HAP-1 (cell line): ENCODE measurements at places on chromosomes 7 and 10.

GRCh38 chr10:119263951-119264617, 56.7 kb downstream of the GRK5 start:
- DNase-seq: no peak

DNA sequence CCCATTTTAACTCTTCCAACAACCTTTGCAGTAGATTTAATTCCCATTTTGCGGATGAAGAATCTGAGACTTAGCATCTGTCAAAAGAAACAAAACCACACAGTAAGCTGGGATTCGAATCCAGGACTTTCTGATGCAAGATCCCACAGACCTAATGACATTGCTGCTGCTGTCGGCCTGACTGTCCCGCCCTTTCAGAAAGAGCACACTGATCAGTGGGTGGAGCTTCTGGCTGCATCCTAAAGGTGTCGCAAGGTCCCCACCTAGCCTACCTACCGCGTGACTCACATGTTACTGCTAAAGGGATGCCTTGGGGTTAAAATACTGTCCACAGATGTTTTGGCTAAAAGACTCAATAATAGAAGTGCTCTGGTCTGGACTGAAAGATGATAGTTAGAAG, 134.7 kb downstream of the EMX2 start:
- DNase-seq: no peak

DNA sequence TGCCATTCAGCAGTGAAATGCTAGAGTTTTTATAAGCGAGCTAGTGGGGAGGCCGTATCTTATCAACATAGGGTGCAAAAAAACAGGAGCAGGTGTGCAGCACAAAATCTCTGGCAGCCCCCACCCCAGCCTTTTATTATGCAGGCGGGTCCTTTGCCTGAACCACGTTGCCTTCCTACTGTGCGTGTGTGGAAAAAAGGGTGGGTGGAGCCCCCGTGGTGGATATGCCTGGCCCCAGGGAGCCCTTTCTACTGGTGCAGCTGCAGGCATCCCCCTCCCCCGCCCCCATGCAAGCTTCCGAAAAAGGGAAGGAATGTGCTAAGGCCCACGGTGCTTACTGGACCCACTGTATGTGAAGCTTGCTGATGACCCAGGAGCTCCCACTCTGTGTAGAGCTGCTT, 175.9 kb downstream of the USP6NL start:
- DNase-seq: no peak

DNA sequence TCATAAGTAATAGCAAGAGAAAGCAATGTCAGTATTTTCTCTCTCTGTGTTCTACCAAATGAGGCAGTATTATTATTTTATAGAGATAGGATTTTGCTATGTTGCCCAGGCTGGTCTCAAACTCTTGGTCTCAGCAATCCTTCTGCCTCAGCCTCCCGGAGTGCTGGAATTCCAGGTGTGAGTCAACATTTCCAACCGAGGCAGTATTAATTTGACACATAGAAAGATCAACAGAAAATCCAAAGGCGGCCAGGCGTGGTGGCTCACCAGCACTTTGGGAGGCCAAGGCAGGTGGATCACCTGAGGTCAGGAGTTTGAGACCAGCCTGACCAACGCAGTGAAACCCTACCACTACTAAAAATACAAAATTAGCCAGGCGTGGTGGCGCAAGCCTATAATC, 71.8 kb downstream of the SMURF1 start:
- DNase-seq: no peak

DNA sequence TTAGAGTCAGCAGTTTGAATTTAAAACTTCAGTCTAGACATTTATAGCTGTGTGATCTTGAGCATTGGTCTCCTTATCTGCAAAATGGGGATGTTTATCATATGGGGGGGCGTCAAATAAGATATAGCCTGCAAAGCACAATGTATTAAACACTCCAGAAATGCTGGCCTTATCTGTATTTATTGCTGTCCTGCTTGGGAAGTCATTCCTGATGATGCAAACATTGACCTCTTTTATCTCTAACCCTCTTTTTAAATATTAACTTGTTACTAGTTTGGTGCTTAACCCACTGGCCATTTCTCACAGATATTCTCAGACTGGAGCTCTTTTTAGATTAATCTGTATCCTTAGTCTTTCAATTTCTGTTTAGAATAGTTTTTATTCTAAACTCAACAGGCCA, 13.2 kb downstream of the MRPS33 start:
- DNase-seq: no peak

GRCh38 chr10:117408436-117409384, 33.5 kb upstream of the PDZD8 start:
- no peak for DNase-seq

GRCh38 chr10:70321897-70322890, 38.4 kb upstream of the NPFFR1 start:
- no peak for DNase-seq

- DNase-seq: no peak
Observed at GRCh38 chr10:122649903-122650302, 49.7 kb downstream of the C10orf120 start.
